RPMI7951 (cell line): ENCODE measurements at places on chromosomes 5 and 9.
A peak's percentile ranks its signal among the peaks of the same experiment; 100 is the strongest.

DNA sequence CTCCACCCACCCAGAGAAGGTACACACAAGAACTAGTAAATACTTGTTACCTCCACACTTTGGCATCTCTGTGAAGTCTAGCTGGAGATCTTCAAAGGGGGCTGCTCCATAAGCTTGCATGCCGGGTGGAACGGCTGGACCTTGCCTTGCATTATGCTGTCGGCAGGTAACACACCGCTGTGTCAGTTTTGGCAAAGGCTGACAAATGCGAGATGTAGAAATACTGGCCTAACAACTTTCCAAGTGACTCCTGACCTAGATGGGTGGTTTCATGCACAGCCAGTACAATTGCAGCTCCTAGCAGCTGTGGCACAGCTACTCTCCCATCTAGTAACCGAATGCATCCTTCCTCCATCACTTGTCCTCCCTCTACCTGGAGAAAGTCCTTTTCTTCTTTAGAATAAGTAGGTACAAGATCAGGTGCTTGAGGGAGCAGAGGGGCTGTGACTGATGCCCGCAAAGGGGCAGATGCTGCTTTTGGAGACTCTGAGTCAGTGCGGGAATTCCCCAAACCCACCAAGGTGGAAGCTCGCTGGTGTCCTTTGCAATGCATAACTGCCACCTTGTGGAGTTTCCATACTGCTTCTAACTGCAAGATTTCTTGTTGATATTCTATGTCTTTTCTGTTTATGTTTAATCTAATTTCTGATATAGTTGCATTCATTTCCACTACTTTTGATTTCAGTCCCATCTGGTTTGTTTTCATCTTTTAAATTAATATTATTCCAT is 78.4 kb downstream of the TMEM161B start:
- DNase-seq: no peak

GRCh38 chr9:93295456-93296076 is 111.6 kb downstream of the WNK2 start:
- DNase-seq: no peak

DNA sequence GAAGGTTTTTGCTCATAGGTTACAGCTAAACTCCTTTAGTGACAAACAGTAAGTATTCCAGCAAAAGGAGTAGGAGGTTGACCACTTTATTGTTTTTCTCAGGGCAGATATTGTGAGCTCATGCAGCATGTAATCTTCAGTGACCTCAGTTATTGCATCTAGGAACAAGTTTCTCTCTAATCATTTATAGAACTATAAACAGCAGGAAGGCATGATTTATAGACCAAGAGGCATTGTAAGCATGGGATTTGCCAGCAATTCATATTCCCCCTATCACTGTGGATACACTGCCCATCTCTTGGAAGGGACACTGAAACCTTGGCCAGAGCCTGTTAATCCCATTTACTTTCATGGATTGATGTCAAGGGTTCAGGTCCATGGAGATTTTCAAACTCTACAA is 15.4 kb upstream of the FAM170A start:
- DNase-seq: no peak

DNA sequence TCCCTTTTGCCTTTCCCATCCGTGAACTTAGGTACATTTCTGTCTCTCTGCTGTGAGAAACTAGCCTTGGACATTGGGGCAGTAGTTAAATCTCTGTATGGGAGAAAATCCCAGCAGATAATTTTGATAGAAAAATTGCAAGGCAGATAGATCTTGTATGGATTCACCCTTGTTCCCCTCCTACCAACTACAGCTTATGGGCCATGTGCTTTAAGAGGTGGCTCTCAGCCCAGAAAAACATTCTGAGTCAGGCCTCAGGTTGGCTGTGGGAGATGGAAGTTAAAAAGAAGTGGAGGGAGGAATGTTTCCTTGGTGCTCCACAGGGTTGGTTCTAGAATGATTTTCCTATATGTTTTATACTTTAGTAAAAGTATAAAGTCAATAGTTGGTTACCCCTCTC is 1.4 kb upstream of the KDM3B start:
- peak; percentile 60 for DNase-seq

DNA sequence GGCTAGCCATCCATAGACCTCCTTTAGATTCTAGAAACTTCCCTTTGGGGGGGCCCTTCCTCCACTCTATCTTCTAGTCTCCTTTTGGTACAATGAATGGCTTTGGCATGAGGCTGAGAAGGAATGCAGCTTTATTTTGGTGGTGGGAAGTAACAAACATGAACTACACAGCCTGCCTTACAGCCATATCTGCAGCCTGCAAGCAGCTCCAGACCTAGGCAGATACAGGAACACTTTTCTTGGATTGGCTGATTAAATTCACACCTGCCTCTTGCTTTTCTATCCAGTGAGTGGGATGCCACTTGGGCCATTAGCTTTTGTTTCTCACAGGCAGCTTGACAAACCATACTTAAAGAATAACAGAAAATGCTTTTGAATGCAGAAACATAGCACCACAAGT is 28.2 kb downstream of the NR6A1 start:
- DNase-seq: no peak

GRCh38 chr5:1330146-1330846 is 14.6 kb downstream of the CLPTM1L start:
- DNase-seq: peak; percentile 39

- DNase-seq: no peak
Observed at GRCh38 chr9:71243951-71244350, 122.5 kb upstream of the TRPM3 start.

- no peak for DNase-seq
Observed at GRCh38 chr5:126920291-126920690, 110.1 kb downstream of the MARCHF3 start.

DNA sequence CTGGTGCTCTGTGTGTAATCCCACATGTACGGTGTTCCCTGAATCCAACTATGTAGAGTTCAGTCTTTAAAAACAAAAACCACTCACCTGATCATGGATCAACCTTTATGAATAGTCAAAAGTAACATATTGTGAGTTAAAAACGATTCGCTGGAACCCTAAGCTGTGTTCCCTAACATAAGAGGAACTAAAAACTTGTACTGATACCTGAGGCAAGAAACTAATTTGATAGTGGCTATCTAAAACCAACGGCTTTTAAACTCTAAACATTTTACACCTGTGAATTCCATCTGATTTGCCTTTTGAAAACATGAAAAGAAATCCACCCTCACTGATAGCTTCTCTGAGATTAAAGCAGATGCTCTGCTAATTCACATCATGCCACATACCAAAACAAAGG is 101.5 kb downstream of the DEPDC1B start:
- DNase-seq: no peak

GRCh38 chr9:117772960-117773359 is 68.8 kb downstream of the TLR4 start:
- peak; percentile 79 for DNase-seq

DNA sequence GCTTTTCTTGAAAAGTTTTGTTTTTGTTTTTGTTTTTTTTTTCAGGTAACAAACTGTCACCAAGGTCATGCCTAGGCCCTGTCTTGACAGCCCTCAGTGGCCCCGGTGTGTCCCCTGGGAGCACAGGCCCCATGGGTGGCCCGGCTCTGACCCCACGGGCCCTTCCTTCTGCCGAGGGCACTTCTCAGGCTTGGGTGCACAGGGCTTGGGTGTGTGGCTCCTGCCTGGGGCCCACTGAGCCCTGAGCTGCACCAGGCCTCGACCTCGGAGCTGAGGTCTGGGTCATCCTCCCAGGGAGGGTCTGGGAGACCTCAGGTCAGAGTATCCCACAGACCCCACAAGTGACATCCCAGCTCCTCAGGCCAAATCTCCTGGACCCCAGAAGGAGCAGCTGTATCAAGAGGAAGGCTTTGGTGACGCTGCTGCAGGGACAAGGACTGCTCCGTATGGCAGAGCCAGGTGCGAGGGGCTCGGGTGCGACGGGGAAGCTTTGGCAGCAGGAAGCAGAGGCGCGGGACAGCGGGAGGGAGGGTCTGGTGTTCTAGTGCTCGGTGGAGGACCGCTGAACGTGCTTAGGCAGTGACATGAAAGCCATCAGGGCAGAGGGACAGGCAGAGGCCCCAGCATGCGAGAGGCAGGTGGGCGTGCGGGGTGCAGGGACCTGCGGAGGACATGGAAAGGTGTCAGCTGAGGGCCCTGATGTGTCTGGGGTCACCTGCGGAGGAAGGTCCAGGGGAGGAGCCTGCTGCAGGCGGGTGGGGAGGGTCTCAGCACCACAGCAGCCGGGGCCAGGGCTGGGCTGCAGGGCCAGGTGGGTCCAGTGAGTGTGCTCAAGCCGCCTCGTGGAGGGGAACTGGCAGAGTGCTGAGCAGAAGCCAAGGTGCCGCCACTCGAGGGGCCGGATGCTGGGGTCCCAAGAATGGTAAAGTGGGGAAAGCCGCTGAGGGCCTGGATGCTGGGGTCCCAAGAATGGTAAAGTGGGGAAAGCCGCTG is 18.4 kb upstream of the SLC9A3 start:
- no peak for DNase-seq

DNA sequence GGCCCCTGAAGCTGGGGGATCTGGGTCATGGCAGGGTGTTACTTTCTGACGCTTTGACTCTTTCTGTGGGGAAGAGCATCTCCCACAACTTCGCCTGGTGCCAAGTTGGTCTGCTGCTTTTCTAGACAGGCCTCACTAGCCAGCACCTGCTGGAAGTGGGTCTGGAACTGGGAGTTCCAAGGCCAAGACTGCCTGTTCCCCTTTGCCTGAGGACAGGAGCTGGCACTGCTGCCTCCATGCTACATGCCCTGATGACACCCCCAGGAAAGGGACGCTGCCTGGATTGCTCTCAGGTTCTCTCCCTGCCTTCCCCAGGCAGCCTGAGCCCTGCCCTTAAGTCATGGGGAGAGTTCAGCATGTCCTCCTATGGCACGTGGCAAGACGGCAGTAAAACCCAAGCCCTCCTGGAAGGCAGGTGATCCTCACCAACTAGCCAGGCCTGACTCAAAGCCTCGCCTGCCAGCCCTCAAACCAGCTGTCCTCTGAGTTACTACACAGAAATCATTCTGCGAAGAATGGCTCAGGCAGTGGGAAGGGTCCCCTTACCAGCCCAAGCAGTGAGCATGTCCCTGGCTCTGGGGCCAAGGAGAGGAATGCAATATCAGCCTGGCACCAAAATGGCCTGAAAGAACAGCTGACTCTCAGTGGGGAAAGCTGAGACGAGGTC is 35.8 kb downstream of the SEC61B start:
- DNase-seq: no peak

- DNase-seq: peak; percentile 26
Observed at GRCh38 chr5:80275347-80275746, 19.5 kb upstream of the SERINC5 start.

DNA sequence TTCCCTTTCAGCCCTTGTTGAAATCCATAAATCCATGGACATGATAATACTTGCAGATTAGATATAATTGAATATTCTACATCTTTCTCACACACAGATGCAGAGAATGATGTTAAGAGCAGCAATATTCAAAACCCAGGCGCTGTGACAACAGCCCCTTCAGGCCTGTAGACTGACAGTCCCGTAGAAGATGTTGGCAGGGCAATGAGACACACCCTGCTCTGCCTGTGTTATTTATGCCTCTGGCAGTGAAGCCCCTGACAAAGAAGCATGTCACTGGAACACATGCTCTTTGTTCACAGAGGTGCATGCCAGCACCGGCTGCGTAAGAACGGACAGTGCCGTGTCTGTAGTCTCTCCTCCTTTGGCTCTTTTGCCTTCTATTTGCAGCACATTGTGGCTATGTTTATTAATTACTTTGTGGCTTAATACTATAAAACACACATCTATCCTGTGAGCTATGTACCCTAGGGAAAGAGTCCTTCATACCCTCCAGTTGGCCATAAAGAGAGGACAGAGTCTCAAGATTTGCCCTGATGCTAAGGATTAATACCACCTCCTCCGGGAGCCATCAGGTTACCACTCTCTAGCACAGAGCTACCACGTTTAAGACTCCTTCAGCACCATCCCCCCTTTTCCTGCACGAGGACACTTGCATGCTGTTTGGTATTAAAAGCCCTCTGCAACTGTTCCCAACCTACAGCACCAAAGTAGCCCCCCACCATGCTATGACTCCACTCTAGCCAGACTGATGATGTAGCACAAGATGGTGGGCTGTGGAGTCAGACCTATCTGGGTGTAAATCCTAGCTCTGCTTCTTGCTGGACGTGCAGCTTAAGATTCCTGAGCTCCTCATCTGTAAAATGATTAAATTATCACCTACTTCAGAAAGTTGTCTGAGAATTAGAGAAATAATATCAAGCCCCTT is 2.0 kb upstream of the ANP32B start:
- DNase-seq: peak; percentile 72

- no peak for DNase-seq
Observed at GRCh38 chr5:40376566-40376965, 303.1 kb upstream of the PTGER4 start.

DNA sequence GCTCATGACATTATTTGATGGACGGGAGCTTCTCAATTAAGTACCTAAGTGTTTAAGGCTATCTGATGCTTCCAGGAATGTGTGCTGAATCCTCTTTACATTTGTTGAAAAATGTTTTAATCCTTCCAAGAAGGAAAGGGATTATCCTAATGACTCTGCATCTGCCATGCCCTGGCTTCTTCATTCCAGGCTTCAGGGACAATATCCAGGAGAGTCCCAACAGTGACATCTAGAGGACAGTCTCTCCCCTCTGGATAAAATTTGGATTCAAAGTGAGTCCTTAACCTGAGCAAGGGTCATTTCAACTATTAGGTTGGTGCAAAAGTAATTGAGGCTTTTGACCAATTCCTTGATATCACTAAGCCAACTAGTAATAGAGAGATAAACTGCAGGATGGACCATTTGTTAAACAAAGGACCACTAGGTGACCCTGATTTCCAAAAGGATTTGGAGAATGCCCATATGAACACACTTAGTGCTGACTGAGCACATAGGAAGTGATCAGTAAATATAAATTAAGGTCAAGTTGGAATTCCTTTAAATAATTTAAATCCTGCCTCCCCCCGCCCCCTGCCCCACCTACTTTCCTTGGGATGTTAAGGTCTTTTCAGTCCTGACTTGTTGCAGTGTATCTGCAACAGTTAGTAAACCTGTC is 19.1 kb downstream of the TNFSF8 start:
- DNase-seq: peak; percentile 61

- peak; percentile 97 for DNase-seq
Observed at GRCh38 chr5:177194268-177194667, 60.7 kb downstream of the NSD1 start.

DNA sequence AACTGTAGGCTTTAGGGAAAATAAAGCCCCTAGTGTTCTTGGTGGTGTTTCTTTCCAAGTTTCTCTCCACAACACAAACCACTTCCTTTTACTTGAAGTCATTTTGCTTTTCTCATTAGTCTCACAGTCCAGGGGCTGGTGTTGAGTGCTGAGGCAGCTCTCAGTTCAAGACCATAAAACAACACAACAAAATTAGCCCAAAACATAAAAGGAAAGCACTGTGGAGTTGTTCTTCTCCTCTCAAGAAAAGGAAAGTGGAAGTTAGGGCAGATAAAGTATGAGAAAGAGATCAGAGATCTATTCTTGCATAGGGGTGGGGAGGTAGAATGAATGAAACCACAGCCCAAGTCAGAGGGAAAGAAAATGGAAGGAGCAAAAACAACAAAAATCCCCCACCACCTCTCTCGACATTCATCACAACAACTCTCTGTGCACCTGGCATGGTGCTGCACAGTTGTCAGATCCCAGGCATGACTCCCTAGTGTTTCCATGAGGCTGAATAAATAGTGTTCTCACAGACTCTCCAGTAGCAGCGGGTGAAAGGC is 569.9 kb downstream of the RAB3C start:
- DNase-seq: peak; percentile 22

GRCh38 chr5:146644831-146645230 is 128.8 kb upstream of the GPR151 start:
- no peak for DNase-seq
